ENCODE measurements at places on chromosomes 3 and 15. TPM values are rescaled to one million over a fixed set of nuclear protein-coding genes. Genes with fewer than 3 reads are reported as not detected.

- no peak for DNase-seq
Observed at GRCh38 chr3:194585880-194586281, 47.3 kb downstream of the TMEM44 start.

The AGTR1 gene
- 16.8 TPM for total RNA-seq

- DNase-seq: no peak
Observed at GRCh38 chr15:48385031-48385830, 54.0 kb downstream of the DUT start.

- peak; percentile 59 for DNase-seq
Observed at GRCh38 chr15:74950078-74950908, 6.3 kb downstream of the RPP25 start.

DNA sequence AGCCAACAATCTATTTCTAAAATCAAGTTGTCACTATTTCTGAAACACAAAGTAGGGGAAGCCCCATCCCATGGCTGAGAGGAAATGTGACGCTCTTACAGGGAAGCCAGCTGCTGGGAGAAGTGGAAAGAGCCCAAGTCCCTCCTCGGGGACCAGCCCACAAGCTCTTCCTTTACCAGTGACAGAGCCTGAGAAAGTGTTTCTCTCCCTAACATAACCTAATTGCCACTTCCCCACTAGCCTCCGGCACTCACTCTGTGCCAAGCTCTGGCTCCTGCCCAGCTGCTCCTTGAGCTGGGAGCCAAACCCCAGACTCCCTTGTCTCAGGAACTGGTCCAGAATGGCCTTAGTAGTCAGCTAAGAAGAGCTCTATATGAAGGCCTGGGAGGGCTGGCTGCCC is 42.9 kb downstream of the TNFAIP8L3 start:
- peak; percentile 71 for DNase-seq

The STAB1 gene
- 94.6 TPM for total RNA-seq

The LDHAL6B gene
- not detected for total RNA-seq

The C3orf85 gene
- total RNA-seq: not detected

The CCNB2 gene
- 0.40 TPM for total RNA-seq

The CCDC14 gene
- 10.7 TPM for total RNA-seq

DNA sequence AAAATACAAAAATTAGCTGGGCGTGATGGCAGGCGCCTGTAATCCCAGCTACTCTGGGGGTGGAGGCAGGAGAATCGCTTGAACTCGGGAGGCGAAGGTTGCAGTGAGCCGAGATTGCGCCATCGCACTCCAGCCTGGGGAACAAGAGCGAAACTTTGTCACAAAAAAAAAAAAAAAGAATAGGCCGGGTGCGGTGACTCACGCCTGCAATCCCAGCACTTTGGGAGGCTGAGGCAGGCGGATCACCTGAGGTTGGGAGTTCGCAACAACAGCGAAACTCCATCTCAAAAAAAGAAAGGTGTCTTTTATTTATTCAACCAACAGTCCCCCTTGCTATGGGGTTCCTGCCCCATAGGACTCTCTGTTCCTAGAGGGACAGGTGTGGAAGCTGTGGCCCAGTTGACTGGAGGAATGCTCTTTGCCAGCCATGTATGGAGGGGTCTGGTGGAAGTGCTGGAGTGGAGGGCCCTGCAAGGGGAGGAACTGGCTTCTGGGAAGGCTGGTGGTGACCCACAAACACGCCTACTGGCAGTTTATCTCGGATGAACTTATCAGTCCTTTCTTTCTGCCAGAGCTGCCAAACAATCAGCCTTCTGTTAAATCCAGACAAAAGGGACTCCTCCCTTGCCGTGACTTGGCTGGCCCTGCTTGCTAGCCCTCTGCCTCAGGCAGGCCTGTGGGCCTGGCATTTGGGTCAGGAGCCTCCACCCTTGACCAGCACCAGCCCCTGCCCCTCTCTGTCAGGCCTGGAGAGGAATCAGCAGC is 4.6 kb upstream of the DAG1 start:
- DNase-seq: peak; percentile 81

- no peak for DNase-seq
Observed at GRCh38 chr3:22959593-22959992, 243.5 kb upstream of the UBE2E2 start.

The RASGRP1 gene
- total RNA-seq: 1.3 TPM

GRCh38 chr15:71705151-71705550 is 105.2 kb upstream of the NR2E3 start:
- no peak for DNase-seq

The GPR15 gene
- not detected for total RNA-seq

The FGF12 gene
- total RNA-seq: 334 TPM

GRCh38 chr3:134375582-134376384 is 1.5 kb upstream of the AMOTL2 start:
- no peak for DNase-seq

The MYZAP gene
- total RNA-seq: 557 TPM

DNA sequence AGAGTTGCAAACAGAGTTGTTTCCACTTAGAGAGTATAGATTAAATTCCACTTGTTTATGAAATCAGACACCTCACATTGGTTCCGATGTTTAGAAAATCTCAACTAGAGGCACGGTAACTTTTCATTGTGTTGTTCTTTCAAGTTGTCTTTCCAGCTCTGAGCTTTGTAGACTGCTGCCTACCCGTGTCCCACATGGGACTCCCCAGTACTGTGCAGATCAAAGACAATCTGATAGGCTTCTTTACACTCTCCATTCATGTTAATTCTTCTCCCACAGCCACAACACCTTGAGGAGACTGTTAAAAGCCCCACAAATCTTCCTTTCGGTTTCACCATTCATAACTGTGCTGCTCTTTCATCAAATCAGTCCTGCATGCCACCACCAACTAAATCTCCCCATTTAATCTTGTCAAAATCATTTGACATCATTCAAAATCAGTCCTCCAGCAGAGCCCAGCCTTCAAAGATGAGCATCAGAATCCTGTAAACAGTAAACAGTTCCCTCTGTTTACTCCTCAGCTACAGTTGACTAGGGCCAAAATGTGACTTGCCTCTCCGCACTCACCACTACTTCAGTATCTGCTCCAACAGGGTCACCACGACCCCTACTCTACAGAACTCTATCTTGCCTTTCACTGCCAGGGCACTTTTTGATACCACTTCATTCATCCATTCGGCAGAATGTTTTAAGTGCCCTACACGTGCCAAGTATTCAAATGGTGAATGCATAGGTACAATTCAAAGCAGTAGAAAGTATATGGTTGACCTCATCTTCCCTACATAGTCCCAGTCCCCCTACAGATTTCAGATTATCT is 8.3 kb downstream of the ANXA2 start:
- no peak for DNase-seq

The EPM2AIP1 gene
- total RNA-seq: 23.0 TPM

The MNS1 gene
- 1.1 TPM for total RNA-seq

The LRRN1 gene
- 0.14 TPM for total RNA-seq

The IDH2 gene
- total RNA-seq: 203 TPM

DNA sequence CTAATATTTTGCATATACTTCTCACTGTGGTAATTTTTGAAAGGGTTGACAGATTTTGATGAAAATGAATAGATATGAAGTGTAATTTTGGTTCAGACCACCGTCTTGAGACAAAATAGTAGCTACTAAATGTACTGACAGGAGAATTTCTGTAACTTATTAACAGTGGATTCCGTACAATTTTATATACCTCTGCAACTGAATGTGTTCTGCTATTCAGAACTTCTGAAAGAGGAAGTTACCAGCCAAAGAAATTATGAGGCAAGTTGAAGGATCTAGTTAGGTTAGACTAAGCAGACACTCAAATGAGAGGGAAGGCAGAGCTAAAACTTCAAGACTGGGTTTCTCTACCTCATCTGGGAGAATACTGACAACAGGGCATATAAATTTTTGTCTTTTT is 29.4 kb downstream of the GAP43 start:
- no peak for DNase-seq

The FBXO40 gene
- total RNA-seq: 196 TPM

DNA sequence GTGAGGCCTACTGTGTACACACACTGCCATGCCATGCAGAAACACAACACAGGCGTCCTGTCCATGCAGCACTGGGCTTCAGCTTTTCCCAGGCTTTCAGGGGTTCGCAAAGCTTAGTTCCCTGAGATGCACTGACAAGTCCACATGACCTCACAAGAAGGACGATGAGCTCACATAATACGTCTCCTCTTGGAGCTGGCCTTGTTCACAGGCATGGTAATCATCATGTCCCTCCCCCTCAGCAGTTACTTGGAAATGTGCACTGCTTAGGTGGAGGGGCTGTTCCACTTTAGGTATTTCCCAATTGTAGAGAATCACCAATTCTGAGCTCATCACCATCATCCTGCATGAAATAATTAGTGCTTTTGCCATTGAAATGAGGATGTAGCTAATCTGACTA is 308.8 kb downstream of the LRTM1 start:
- DNase-seq: no peak

The LAMB2 gene
- 914 TPM for total RNA-seq

The ZNF860 gene
- 0.34 TPM for total RNA-seq
